ENCODE measurements at places on chromosomes 3 and 15. TPM values are rescaled to one million over a fixed set of nuclear protein-coding genes. Genes with fewer than 3 reads are reported as not detected.

Gene MAGEL2
- 4.5 TPM for total RNA-seq

Gene BTLA
- total RNA-seq: not detected

Gene COL7A1
- 5.2 TPM for total RNA-seq

GRCh38 chr3:129366312-129366831, 62.1 kb downstream of the EFCAB12 start:
- H3K4me1 ChIP-seq: peaks cover 3% of the 10 kb centered on the region
- no peak overlapping the region for H3K4me3 ChIP-seq
- H3K27ac ChIP-seq: no peak overlapping the region
- peaks cover 4% of the 10 kb centered on the region for H3K36me3 ChIP-seq
- DNase-seq: no peak

DNA sequence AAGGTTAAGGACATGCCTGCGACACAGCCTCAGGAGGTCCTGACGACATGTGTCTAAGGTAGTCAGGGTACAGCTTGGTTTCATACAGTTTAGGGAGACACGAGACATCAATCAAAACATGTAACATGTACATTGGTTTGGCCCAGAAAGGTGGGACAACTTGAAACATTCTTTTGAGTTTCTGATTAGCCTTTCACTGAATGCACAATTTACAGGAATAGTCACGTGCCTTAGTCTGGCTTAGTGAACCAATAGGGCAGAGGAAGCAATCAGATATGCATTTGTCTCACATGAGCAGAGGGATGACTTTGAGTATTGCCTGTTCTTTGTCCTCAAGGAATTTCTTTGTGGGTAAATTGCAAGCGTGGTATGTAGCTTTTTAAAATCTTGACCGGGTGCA, 24.5 kb upstream of the HDAC11 start:
- H3K4me1 ChIP-seq: peaks cover 9% of the 10 kb centered on the region
- H3K4me3 ChIP-seq: no peak overlapping the region
- DNase-seq: no peak
- H3K27ac ChIP-seq: no peak overlapping the region

- H3K4me3 ChIP-seq: no peak overlapping the region
- H3K4me1 ChIP-seq: no peaks in the 10 kb centered on the region
- no peak for DNase-seq
- peaks cover 1% of the 10 kb centered on the region for H3K27me3 ChIP-seq
- H3K36me3 ChIP-seq: no peaks in the 10 kb centered on the region
Measured at GRCh38 chr3:178658694-178659325, 122.6 kb downstream of the KCNMB2 start.

GRCh38 chr3:31010491-31010890, 116.0 kb upstream of the GADL1 start:
- no peaks in the 10 kb centered on the region for H3K36me3 ChIP-seq

GRCh38 chr15:47331829-47332393, 385.4 kb upstream of the SEMA6D start:
- no peak overlapping the region for H3K4me3 ChIP-seq
- peaks cover 5% of the 10 kb centered on the region for H3K4me1 ChIP-seq
- no peaks in the 10 kb centered on the region for H3K27me3 ChIP-seq
- H3K27ac ChIP-seq: no peak overlapping the region
- H3K36me3 ChIP-seq: no peaks in the 10 kb centered on the region

- H3K36me3 ChIP-seq: no peaks in the 10 kb centered on the region
- no peak overlapping the region for H3K27ac ChIP-seq
- peaks cover 5% of the 10 kb centered on the region for H3K27me3 ChIP-seq
- DNase-seq: peak; percentile 7
- H3K4me1 ChIP-seq: peaks cover 11% of the 10 kb centered on the region
Measured at GRCh38 chr15:44193651-44194322, 1.3 kb downstream of the FRMD5 start.

DNA sequence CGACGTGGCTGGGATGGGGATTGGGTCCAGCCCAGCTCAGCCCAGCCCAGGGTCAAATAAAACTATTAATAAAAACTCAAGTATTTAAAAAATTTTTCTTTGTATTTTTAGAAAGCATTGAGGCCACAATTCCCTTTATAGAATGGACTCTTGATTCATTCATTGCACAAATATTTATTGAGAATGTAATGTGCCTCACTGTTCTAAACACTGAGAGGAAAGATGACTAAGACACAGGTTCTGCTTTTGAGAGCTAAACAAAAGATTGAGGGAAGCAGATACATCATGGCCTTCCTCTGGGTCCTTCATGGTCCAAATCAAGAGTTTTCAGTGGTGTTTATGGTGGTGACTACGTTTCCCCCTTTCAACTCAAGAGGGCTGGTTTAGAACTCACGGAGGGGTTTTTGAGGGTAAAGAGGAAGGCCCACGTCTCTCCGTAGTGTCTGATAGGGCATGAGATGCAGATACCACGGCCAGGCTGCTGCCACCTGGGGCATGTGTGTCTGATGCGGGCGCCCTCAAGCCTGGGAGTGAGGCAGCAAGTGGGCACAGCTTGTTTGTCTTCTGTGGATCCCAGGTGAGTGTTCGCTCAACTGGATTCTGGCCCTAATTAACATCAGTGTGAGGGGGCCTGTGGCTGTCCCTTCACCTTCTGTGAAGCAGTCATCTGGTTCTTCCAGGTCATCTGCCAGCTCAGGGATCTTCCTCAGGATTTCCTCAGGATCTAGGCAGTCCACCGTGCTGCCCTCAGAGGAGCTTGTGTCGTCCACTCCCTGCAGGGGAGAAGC, 73.5 kb upstream of the SCN5A start:
- H3K27me3 ChIP-seq: peaks cover 4% of the 10 kb centered on the region
- peaks cover 8% of the 10 kb centered on the region for H3K4me1 ChIP-seq
- no peak overlapping the region for H3K27ac ChIP-seq
- no peak overlapping the region for H3K4me3 ChIP-seq
- H3K36me3 ChIP-seq: no peaks in the 10 kb centered on the region
- DNase-seq: no peak

- peaks cover 3% of the 10 kb centered on the region for H3K27me3 ChIP-seq
- H3K27ac ChIP-seq: peak overlapping the region; percentile 91
- peaks cover 29% of the 10 kb centered on the region for H3K4me1 ChIP-seq
- DNase-seq: peak; percentile 15
Measured at GRCh38 chr3:107065094-107065861, 312.0 kb upstream of the CCDC54 start.

DNA sequence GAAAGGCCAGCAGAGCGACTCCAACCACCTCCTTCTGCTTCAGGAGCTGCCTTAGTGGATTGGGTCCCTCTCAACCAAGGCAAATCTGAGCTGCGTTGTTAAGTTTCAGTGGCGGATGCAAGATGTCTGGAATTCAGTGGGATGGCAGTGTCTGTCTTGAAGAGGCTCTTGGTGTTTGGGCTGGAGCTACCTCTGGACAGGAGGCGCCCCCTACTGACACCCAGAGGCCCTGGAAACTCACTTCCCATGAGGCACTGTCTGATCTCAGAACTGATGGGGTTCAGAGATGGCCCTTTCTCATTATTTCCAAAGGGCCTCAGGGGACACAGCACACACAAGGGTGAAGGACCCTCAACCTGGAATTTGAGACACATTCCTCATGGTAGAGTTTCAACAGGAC, 6.0 kb upstream of the SLC28A1 start:
- H3K27ac ChIP-seq: no peak overlapping the region
- H3K27me3 ChIP-seq: peaks cover 2% of the 10 kb centered on the region
- no peaks in the 10 kb centered on the region for H3K36me3 ChIP-seq
- no peak overlapping the region for H3K4me3 ChIP-seq
- H3K4me1 ChIP-seq: peaks cover 16% of the 10 kb centered on the region

DNA sequence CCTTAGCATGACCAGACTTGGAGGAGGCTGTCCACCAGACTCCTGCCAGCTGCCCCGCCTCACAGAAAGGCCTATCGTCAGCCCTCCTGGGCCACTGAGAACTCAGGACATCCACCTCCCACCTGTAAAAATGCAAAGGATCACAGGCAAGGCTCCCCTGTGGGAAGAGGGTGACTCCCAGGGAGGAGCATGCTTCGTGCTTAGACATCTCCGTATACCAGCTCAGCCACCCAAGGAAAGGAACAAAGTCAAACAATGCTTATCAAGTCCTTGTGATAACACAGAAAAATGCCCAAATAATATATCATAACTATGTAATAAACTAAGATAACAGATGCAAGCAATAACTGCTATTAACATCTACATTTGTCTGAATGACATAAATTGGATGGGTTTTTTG, 4.2 kb downstream of the RMDN3 start:
- peaks cover 26% of the 10 kb centered on the region for H3K36me3 ChIP-seq
- H3K27me3 ChIP-seq: peaks cover 7% of the 10 kb centered on the region
- H3K4me3 ChIP-seq: no peak overlapping the region
- no peak for DNase-seq
- peaks cover 6% of the 10 kb centered on the region for H3K4me1 ChIP-seq

GRCh38 chr3:194255252-194256039, 95.7 kb downstream of the CPN2 start:
- H3K27me3 ChIP-seq: peaks cover 9% of the 10 kb centered on the region
- peaks cover 29% of the 10 kb centered on the region for H3K4me1 ChIP-seq
- no peaks in the 10 kb centered on the region for H3K36me3 ChIP-seq
- peak; percentile 76 for DNase-seq

Gene MCTP2
- total RNA-seq: 1.5 TPM

DNA sequence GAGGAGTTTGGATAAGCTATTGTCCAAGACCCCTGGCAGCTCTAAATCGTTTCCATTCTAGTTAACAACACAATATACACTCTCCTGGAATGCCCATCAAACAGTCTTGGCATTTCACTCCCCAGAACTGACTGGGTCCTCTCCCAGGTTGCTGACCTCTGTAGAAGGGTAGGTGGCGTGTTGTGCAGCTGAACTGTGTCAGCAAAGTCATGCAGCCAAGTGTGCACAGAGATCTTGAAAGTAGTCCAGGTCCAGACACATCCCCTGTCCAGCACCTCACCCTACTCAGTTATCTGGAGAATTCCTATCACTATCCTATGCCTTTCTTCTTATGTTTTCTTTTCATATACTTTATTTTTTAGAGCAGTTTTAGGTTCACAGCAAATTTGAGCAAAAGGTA, 312.7 kb downstream of the GABRB3 start:
- no peak for DNase-seq
- no peak overlapping the region for H3K27ac ChIP-seq
- no peaks in the 10 kb centered on the region for H3K27me3 ChIP-seq
- no peaks in the 10 kb centered on the region for H3K36me3 ChIP-seq
- H3K4me3 ChIP-seq: no peak overlapping the region
- no peaks in the 10 kb centered on the region for H3K4me1 ChIP-seq

- no peak overlapping the region for H3K4me3 ChIP-seq
- no peak overlapping the region for H3K27ac ChIP-seq
- no peaks in the 10 kb centered on the region for H3K36me3 ChIP-seq
- DNase-seq: no peak
Measured at GRCh38 chr3:111846039-111846438, 13.0 kb upstream of the PHLDB2 start.

DNA sequence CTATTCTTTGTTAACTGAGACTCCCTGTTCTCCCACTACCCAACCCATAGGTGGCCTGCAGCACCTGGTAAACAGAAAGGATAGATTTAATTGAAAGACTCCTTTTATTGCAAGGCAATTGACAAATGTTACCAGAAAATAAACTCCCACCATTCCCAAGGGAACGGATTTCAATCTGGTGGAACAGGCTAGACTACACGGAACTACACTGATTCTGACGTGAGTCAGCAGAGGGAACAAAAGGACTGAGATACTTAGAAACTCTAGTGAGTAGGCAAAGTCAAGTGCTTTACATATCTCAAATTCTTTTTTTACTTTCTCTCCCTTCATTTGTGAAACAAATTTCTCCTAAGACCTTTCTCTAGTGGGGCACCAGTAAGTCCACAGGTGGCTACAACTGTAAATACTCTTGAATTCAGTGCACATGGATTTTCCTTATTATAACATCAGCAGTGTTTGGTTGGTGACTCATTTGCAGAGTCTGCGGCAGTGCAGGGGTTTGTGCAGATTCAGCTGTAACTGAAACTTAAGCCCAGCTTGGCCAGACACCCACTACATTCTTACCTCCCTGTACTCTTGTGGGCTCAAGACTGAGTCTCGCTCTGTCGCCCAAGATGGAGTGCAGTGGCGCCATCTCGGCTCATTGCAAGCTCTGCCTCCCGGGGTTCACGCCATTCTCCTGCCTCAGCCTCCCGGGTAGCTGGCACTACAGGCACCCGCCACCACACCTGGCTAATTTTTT, 34.3 kb upstream of the PLSCR2 start:
- H3K4me3 ChIP-seq: no peak overlapping the region
- no peaks in the 10 kb centered on the region for H3K27me3 ChIP-seq
- H3K36me3 ChIP-seq: no peaks in the 10 kb centered on the region
- H3K27ac ChIP-seq: peak overlapping the region; percentile 52
- DNase-seq: no peak
- peaks cover 36% of the 10 kb centered on the region for H3K4me1 ChIP-seq

DNA sequence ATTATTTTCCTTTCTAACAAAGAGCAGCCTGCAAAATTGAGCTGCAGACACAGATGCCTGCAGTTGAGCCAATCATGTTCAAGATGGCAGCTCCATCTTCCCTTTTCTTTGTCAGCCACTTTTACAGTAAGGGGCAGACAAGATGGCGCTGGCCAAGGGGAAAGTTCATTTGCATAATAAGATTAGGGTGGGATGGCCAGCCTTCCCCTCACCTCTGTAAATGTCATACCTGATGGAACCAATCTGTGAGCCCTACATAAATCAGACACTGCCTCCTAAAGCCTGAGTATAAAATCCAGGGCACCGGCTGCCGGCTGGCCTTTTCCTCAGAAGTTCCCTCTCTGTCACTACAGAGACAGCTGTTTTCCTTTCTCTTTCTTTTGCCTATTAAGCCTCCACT, 15.8 kb downstream of the PATL2 start:
- no peaks in the 10 kb centered on the region for H3K36me3 ChIP-seq
- H3K27ac ChIP-seq: no peak overlapping the region
- no peaks in the 10 kb centered on the region for H3K4me1 ChIP-seq
- H3K27me3 ChIP-seq: no peaks in the 10 kb centered on the region

DNA sequence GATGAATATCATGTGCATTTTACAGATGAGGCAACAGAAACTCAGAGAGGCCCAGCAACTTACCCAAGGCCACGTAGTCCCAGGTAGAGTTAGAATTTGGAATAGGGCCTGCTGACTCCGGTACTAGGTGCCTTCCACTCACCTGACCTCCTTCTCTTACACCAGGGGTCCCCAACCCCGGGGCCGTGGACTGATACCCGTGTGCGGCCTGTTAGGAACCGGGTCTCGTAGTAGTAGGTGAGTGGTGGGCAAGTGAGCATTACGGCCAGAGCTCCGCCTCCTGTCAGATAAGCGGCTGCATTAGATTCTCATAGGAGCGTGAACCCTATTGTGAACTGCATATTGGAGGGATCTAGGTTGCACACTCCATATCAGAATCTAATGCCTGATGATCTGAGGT, 64.8 kb downstream of the SMAD3 start:
- no peak for DNase-seq
- no peak overlapping the region for H3K4me3 ChIP-seq
- H3K4me1 ChIP-seq: peaks cover 16% of the 10 kb centered on the region
- H3K27ac ChIP-seq: no peak overlapping the region
- H3K27me3 ChIP-seq: peaks cover 5% of the 10 kb centered on the region
- no peaks in the 10 kb centered on the region for H3K36me3 ChIP-seq

Gene CLSTN2
- total RNA-seq: 0.74 TPM

DNA sequence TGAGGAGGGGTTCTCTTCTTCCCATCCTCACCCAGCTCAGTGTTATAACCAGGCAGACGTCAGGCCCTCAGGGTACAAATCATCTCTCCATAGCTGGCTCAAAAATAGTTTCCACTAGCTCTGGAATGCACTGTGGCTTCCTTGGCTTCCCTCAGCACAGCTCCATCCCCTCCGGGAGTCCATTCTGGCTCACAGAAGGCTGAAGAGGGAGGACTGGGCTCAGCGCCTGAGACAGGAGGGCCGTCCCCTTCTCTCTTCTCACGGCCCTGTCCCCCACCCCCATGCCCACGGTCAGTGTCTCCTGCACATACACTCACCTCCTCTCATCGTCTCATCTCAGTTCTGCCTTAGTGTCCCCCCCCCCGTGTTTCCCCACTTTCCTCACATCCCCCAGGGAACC, 50.1 kb downstream of the UMPS start:
- no peak overlapping the region for H3K4me3 ChIP-seq
- H3K36me3 ChIP-seq: peaks cover 19% of the 10 kb centered on the region
- peaks cover 30% of the 10 kb centered on the region for H3K4me1 ChIP-seq

GRCh38 chr3:76024640-76025039, 239.3 kb upstream of the ZNF717 start:
- H3K27me3 ChIP-seq: no peaks in the 10 kb centered on the region
- H3K4me3 ChIP-seq: no peak overlapping the region
- H3K36me3 ChIP-seq: no peaks in the 10 kb centered on the region

All from endothelial cell (in vitro differentiated cells).